ENCODE measurements at places on chromosomes 7 and 10. TPM values are rescaled to one million over a fixed set of nuclear protein-coding genes. Genes with fewer than 3 reads are reported as not detected.

The PBLD gene
- 3.9 TPM for total RNA-seq

The CYP3A4 gene
- total RNA-seq: not detected

The SSC4D gene
- 1.3 TPM for total RNA-seq

The NODAL gene
- not detected for total RNA-seq

The TBX20 gene
- 2.4 TPM for total RNA-seq

The SORBS1 gene
- 0.91 TPM for total RNA-seq

The WNT8B gene
- total RNA-seq: not detected

The CTTNBP2 gene
- 0.39 TPM for total RNA-seq

The PAPSS2 gene
- total RNA-seq: 24.9 TPM

The EZH2 gene
- 22.8 TPM for total RNA-seq

The C10orf105 gene
- not detected for total RNA-seq

The SHTN1 gene
- 33.1 TPM for total RNA-seq

The CDC14C gene
- not detected for total RNA-seq

The RAPGEF5 gene
- total RNA-seq: 0.05 TPM

The VSTM2A gene
- total RNA-seq: not detected

The LRGUK gene
- 0.30 TPM for total RNA-seq

The SPAM1 gene
- not detected for total RNA-seq

The CALML3 gene
- not detected for total RNA-seq

The ABCB1 gene
- not detected for total RNA-seq

The RPA3 gene
- total RNA-seq: 97.6 TPM

The AS3MT gene
- total RNA-seq: 3.3 TPM

The ELN gene
- total RNA-seq: 0.13 TPM

The OPALIN gene
- total RNA-seq: not detected

The PTN gene
- total RNA-seq: not detected

The ZNF212 gene
- total RNA-seq: 12.6 TPM

The BMPR1A gene
- 19.1 TPM for total RNA-seq

The TMEM213 gene
- total RNA-seq: not detected

The TSPAN13 gene
- 12.8 TPM for total RNA-seq

The TFR2 gene
- total RNA-seq: 2.9 TPM

The LGI1 gene
- not detected for total RNA-seq
